ENCODE measurements at places on chromosomes 1 and 21.

DNA sequence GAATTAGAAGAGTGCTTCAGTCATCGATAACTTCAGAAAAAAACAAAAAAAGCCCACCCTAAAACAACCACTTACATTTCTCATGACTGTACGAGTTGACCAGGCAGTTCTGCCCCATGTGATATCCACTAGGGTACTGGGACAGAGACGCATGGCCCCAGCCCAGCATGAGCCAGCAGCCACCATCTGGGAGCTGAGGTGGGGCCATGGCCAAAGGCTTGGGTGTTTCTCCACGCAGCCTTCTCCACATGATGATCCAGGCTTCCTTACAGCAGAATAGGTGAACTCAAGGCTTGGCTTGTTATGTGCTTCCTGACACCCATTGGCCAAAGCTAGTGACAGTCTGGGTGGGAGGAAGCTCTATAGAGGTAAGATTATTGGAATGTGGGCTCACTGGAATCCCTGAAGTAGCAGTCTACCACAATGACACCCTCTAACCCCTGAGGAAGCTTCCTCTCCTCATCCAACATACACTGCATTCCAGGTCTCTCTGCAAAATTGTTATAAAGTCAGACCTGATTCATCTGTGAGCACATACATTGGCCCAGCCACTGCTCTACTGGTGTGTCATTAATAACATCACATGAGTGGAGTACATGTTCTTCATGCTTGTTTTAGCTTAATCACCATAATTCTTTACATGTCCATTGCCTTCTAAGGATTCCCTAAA is 66.3 kb upstream of the NTPCR start:
- no peak for DNase-seq

GRCh38 chr1:220093361-220094015 is 444 bp upstream of the IARS2 start:
- DNase-seq, result no peak

DNA sequence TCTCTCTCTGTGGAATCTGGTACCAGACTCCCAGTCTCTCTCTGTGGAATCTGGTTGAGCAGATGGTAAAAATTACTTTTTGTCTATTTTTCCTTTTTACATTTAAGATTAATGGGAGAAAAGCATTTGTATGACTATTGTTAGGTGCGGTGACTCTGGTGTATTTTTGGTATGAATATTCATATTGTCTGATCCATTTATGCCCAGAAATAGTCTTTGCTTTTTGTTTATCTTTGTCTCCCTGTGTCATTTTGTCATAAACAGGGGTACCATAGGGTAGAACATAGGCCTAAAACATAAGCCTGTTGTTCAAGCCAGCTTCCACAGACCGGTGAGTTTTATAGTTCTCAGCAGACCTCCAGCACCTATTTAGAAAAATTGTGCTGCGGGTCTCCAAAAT is 78.7 kb downstream of the ETS2 start:
- no peak for DNase-seq

DNA sequence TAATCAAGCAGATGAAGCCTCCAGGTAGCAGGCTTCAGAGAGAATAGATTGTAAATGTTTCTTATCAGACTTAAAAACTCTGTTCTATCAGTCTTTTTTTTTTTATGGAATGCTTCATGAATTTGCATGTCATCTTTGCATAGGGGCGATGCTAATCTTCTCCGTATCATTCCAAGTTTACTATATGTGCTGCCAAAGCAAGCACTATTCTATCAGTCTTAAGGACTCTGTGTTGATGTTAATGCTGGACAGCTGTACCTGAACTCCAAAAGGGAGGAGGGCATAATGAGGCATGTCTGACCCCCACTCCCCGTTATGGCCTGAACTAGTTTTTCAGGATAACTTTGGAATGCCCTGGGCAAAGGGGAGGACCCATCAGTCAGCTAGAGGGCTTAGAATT is 66.8 kb upstream of the PRRC2C start:
- no peak for DNase-seq

DNA sequence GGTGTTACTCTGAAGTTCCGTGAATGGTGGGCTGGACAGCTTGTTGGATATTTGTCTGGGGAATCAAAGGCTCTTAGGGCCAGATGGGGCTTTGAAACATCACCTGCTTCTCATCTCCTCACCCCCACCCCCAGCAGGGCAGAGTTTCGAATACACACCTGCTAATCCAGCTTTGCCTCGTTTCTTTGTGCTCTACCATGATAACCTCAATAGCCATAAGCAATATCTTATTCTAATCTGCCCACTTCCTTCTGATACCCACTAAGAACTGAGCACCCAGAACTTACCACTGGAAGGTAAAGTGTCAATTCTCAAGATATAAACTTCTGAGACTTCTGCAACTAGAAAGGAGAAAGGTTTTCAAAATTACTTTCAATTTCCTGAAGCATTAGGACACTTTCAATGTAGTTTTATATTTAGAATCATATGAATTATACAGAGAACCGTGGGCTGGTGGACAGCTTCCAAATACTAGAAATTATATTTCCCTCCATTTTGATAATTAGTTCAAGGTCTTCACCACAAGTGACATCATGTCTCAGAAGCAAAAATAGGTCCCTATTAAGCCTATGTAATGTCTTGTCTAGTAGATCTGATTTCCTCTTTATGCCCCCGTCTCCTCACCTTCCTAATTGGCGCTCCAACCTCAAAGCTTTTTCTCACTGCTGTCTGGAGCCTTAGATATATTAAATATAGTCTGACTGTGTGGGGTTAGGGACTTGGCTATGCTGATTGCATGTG is 64.4 kb upstream of the NEK2 start:
- no peak for DNase-seq

DNA sequence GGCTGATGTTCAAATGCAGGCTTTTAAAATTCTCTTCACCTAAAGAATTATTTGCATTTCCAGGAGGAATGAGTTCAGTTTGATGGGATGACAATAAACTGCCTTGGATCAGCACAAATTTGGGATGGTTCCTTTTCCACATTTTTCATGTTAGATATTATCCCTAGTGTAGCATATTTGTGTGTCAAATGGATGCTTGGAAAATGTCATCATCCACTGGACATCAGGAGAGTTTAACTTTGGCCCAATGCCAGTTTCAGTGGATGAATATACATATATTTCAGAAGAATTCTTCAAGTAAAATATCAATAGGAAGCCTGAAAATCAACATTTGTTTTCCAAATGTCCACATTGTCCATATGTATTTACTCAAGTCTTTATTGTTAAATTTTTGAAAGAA is 116.5 kb upstream of the COL24A1 start:
- no peak for DNase-seq

GRCh38 chr1:233843525-233844204 is 60.8 kb upstream of the SLC35F3 start:
- DNase-seq, result no peak

- no peak for DNase-seq
Measured at GRCh38 chr1:90763930-90764329, 46.8 kb upstream of the BARHL2 start.

GRCh38 chr1:223340637-223341036 is 23.3 kb downstream of the SUSD4 start:
- no peak for DNase-seq

DNA sequence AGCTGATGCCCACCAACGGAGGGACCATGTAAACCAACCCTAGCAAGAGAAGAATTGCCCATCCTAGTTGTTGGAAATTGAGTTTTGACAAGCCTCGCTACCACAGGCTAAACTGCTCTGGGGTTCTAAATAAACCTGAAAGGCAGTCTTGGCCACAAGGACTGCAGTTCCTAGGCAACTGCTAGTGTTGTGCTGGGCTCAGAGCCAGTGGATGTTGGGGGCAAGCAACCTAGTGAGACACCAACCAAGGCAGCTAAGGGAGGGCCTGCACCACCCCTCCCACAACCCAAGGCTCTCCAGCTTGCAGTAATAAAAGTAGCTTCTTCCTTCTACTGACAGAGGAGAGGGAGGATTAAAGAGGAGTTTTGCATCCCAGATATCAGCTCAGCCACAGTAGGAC is 102.4 kb upstream of the PKN2 start:
- no peak for DNase-seq

- no peak for DNase-seq
Measured at GRCh38 chr1:228043281-228043848, 36.6 kb downstream of the WNT3A start.

- no peak for DNase-seq
Measured at GRCh38 chr1:220056374-220056773, 10.1 kb upstream of the EPRS1 start.

- DNase-seq, result no peak
Measured at GRCh38 chr1:184480736-184481135, 93.9 kb downstream of the C1orf21 start.

- no peak for DNase-seq
Measured at GRCh38 chr1:204712708-204713430, 27.3 kb upstream of the LRRN2 start.

- no peak for DNase-seq
Measured at GRCh38 chr1:44806704-44807363, at the start of gene DYNLT4. Gene DYNLT4, minus strand, starts transcription at chr1:44807351. Its CDS starts 683 bp downstream, at chr1:44806668.

- DNase-seq, result no peak
Measured at GRCh38 chr21:29238967-29239290, 59.8 kb upstream of the BACH1 start.

DNA sequence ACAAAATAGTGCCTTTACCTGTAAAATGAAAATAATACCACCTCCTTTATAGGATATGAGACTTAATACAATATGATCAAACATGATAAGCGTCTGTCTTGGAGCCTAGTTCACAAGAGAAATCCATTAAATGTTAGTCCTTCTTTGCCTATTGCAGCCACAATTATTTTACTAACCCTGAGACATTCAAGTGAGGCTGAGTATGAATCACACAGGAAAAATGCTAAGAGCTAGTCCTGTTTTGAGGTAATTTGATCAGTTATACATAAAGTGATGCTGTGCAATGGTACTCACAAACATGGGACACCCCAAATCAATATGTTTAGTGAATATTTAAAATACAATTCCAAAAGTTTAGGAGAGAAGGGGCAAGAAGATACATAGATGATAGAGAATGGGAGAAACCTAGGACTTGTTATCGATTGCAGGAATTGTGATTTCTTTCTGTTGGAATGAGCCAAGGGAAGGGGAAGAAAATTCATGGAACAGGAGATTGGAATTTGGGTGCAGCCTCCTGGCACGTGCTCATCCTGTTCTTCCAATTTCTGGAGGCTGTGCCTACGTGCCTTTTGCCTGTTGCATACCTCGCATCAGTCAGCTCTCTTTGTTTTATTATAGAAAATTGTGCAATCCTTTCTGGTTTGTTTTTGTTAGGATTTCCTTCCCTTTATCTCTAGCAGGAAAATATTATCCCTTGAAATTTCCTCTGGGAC is 39.9 kb upstream of the BACH1 start:
- no peak for DNase-seq

DNA sequence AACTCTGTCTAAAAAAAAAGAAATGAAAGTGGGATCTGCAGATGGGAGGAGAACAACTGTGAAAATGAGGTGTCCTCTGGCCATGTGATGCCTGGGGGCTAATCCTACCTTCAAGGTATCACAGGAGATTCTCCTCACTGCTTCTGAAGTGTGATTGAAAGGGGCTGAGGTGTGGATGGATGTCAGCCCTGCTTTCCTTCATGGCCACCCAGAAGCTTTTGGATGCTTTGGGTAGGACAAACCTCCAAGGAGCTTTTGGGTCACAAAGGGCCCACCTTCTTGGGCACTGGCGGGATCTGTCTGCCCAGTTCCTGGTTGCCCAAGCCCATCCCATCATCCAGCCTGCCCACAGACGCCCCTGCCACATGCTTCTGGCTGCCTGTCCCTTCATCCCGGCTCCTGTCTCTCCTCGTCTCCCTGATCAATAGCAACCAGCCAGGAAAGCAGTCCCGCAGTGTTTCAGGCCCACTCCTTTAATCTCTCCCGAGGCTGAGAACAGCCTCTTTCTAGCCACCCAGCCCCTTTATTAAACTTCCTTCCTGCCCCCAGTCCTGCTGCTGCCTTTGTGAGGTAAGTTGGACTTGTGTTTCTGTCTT is 87.2 kb downstream of the MAN1C1 start:
- DNase-seq, result no peak

DNA sequence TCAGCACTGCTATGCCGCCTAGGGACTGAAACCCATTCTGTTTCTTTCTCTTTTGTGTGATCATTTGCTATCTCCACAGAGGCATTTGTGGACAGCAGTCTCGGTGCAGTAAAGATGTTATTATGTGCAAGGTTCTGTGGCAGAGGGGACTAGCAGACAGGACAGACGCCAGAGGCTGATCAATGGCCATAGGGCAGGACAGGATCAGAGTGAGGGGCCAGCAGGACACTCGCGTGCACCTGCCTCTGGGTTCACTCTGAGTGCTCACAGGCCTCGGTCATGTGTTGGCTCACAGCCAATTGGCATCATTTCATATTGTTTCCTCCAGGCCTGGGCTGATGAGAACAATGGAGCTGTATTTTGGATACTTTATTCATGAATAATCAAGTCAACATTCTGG is 212.6 kb downstream of the TGFB2 start:
- DNase-seq, result no peak

DNA sequence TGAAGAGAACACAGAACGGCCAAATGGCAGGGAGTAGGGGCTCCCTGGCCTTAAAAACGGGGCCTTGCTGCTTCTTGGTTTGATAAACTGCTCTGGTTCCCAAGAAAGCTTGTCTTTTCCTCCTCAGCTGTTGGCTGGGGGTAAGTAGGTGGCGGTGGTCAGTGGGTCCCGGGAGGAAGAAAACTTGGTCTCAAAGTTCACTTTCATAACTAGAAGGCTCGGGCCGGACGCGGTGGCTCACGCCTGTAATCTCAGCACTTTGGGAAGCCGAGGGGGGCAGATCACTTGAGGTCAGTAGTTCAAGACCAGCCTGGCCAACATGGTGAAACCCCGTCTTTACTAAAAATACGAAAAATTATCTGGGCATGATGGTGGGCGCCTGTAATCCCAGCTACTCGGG is 47.3 kb upstream of the CTBS start:
- no peak for DNase-seq

GRCh38 chr1:154733621-154734020 is 125.6 kb upstream of the ADAR start:
- no peak for DNase-seq

DNA sequence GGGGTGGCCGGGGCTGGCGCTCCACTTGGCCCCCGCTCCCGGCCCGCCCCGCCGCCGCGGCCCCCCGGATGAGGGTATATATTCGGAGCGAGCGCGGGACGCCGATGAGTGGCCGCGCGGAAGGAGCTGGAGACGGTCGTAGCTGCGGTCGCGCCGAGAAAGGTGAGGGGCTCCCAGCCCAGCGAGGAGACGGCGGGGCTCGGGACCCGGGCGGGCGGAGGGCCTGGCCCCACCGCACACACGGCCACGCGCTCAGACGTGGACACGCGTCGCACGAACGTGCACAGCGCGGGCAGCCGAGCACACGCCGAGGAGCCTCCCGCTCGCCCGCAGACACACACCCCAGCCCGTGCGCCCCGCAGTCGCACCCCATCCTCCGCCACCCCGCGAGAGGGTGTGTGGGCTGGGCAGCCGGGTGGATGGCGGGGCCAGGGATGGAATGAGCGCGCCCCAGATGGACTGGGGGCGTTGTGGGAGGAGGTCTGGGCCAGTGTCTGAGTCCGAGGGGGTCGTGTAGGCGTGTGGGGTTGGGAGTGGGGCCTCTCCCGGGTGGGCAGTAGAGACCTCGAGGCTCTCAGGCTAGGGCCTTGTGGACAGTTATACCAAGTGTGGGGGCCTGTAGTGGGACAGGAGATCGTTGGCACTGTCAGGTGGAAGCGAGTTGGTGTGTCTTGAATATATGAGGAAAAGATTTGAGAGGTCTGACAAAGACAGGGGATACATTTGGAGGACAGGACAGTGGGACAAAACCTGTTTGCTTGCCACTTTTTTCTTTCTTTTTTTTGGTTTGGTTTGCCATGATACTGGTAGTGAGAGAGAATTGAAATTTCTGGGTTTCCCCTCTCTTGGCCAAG is at the start of gene UAP1:
Gene UAP1, plus strand, starts transcription at position 107 of the 854 bp plus-strand sequence. CDS start 4,347 bp downstream, outside the sequence.
- DNase-seq, result no peak

GRCh38 chr1:84442256-84442655 is 36.8 kb upstream of the RPF1 start:
- DNase-seq, result no peak

Data from T follicular helper cell (primary cell).